NCI-H345 (cell line): ENCODE measurements at places on chromosomes 7 and 10.

DNA sequence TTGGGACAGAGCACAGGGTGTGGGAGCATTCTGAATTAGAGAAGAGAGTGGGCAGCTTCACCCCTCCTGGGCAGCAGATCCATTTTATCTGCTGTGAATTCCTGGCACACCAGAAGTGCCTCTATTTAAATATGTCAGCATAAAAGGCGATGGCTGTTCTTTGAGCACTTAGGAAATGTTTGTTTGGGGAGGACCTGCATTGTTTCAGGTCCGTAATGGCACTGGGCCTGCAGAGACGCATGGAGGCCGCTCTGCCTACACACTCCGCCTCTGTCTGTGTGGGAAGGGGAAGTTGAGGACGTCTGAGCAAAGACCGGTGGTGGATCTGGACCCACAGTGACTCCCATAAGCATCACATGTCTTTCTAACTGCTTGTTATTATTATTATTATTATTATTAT is 253.2 kb downstream of the CAMK1D start:
- peak; percentile 70 for DNase-seq

GRCh38 chr10:14658331-14659127 is 116.2 kb downstream of the FAM107B start:
- DNase-seq = no peak

DNA sequence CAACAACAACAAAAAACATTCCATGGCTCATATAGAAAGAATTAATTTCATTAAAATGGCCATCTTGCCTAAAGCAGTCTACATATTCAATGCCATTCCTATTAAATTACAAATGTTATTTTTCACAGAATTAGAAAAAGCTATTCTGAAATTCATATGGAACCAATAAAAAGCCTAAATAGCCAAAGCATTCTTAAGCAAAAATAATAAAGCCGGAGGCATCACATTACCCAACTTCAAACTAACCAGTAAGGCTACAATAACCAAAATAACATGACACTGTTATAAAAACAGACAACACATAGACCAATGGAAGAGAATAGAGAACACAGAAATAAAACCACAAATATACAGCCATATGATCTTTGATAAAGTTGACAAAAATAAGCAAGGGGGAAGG is 330.4 kb downstream of the KIF20B start:
- no peak for DNase-seq

GRCh38 chr7:110973196-110973990 is 117.5 kb upstream of the LRRN3 start:
- no peak for DNase-seq

- DNase-seq = no peak
These were observed 30.5 kb downstream of the NRP1 start for GRCh38 chr10:33303988-33304387.

DNA sequence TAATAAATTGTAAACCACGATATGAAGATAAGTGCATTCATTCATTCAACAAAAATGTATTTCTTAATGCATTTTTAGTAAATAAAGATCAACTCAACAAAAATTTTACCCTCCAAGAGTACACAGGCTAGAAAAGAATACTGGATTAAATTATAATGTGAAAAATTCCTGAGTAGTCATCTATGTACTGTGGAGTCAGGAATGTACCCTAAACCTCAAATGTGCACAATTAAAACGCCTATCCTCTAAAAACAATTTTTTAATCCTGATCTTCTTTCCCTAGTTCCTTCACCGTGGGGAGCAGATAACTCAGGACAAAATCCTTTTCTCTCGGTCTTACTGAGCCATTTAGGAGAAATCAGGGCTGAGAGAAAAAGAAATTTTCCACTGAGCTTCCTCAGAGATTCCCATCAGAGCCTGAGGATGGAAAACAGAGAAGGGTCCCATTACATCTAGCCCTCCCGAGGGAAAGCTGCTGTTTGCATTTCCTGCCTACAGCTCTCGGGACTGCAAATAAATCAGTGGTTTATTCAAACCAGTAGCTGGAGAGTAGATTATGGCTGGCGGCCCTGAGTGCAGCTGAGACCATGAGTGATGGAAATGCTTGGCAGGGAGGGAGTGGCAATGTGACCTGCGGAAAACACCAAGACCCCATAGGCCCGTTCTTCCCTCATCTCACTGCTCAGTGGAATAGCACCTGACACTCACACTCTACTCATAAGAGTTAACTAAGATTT is 7.4 kb downstream of the TAS2R40 start:
- DNase-seq = peak; percentile 19

- peak; percentile 65 for DNase-seq
These were observed at the start of gene URGCP for GRCh38 chr7:43906331-43907010. Gene URGCP (minus strand): TSS chr7:43906596. CDS start chr7:43906575, 21 bp downstream.

- DNase-seq = no peak
These were observed 391.8 kb downstream of the CALN1 start for GRCh38 chr7:72020311-72020710.

DNA sequence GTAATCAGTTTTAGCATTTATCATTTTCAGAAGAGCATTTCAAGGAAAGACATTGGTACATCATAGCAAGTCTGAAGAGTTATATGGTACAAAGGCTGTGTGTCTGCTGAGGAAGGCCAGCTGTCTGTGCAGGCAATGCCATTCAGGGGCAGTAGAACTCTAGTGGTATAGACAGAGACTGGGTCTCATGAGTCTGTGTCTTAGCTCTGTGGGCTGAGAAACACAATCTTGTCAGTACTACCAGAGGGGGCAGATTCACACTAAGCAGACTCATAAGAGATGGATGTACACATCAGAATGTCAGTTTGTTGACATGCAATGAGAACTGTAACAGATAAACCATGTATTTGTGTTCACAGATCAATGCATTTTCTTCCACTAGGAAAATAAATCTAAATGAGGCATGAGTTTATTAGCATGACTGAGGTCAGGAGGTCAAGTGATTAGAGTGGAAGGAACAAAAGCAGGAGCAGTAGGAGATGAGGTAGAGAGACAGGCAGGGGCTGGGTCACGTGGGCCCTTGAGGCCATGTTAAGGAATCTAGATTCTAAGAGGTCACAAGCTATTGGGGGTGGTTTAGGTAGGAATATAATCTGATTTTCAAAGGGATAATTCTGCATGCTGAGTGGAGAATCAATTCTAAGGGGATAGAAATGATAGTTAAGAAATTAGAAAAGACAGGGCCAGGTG is 7.5 kb upstream of the GGCT start:
- no peak for DNase-seq

- DNase-seq = peak; percentile 24
These were observed at the start of gene ANKRD22 for GRCh38 chr10:88851706-88852105. Gene ANKRD22 (minus strand): TSS chr10:88851844. CDS start chr10:88851607, 237 bp downstream.

DNA sequence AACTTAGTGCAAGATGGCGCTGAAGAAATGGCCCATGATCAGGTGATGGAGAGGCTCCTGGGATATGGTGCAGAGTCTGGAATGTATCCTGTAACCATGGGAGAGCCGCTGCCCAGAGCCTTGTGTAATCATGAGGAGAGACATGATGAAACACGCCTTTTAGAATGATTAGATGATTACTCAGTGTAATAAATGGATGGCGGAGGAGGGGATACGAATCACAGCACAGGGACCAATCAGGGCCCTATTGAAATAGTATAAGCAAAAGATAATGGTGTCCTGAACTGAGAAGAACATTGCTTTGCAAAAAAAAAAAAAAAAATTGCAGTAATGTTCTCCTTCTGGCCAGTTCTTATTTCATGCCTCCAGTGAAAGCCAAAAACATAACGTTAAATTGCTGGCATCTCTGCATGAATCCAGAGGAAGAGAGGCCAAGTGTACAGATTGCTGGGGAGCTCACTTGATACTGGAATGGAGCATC is 668.5 kb upstream of the AUTS2 start:
- DNase-seq = no peak

DNA sequence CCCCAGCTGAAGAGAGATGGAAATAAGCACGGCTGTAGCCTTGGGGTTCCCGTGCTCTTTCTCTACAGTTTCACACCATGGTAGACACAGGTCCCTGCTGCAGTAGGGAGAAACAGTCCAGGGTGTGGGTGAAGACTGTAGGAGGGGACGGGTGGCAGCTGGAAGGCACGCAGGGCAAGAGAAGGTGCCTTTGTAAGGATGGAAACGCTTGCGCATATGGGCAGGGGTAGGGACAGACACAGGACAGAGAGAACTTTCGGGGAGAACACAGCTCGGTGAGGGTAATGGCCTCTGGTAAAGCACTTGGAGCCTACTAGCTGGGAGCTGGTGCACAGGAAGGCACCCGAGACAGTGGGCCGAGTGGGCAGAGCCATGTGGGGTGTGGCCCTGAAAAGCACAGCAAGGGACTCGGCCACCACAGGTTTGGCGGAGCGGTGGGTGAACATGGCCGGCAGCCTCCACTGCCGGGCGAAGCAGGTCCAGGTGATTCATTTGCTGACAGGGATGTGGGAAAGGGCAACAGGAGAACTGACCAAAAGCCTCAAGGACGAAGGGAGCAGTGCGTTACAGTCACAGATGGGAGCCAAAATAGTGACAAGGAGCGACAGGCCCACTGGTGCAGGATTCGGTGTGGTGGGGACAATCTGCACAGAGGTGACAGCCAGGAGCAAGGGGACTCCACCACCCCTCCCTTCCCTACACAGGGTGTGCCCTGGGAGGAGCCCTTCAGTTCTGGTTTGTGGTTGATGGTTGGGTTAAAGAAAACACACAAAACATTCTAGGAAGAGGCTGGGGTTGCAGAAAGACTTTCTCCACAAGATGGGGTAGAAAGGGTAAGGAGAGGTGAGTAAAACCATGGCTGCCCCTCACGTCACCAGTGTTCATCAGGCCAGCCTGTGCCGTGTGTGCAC is 97.1 kb downstream of the VOPP1 start:
- no peak for DNase-seq

DNA sequence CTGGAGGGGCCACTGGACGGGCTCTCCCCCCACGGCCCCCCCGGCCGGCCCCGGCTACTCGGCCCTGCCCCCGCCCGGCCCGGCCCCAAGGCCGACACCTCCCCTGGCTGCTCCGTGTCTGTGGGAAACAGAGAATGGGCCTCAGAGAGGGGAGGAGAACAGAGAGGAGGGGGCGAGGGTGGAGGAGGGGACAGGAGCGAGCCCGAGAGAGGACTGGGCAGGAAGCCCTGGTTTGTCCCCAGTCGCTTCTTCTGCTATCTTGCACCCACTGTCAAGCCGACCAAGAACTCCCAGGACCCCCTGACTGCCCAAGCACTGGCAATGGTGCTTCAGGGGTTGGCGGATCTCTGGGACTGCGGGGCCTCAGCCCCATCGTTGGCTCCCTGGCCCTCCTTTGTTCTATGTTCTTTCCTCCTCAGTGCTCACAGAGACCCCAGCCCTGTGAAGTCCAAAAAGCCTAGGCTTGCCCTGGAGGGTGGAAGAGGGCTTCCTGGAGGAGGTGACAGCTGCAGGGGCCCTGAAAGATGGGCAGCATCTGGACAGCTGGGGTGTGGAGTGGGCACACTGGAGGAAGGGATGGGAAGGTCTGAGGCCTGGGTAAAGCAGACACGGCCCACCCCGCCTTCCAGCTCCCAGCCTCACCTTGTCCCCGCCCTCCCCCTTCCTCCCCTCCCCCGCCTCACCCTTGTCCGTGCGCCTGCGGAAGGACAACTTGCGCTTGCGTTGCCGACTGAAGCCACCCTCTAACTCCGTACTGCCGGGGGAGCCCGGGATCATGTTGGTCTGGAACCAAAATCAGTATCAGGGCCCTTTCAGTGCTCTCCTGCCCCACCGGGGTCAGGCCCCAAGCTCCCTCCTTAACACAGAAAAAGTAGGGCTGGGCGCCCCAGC is 30.1 kb downstream of the KCNH2 start:
- DNase-seq = no peak

GRCh38 chr7:149310113-149310836 is 48.3 kb downstream of the ZNF783 start:
- DNase-seq = no peak

GRCh38 chr7:121623130-121623872 is 227.2 kb upstream of the FAM3C start:
- no peak for DNase-seq

- DNase-seq = no peak
These were observed 1040.2 kb upstream of the SORCS1 start for GRCh38 chr10:108204528-108205305.

- no peak for DNase-seq
These were observed 5.7 kb downstream of the AUTS2 start for GRCh38 chr7:69603937-69604494.

GRCh38 chr7:91280604-91281003 is 16.4 kb downstream of the FZD1 start:
- no peak for DNase-seq

- DNase-seq = peak; percentile 0
These were observed 10.6 kb downstream of the DBF4 start for GRCh38 chr7:87886875-87887274.

- no peak for DNase-seq
These were observed 41.1 kb upstream of the TMEM213 start for GRCh38 chr7:138756591-138757242.

DNA sequence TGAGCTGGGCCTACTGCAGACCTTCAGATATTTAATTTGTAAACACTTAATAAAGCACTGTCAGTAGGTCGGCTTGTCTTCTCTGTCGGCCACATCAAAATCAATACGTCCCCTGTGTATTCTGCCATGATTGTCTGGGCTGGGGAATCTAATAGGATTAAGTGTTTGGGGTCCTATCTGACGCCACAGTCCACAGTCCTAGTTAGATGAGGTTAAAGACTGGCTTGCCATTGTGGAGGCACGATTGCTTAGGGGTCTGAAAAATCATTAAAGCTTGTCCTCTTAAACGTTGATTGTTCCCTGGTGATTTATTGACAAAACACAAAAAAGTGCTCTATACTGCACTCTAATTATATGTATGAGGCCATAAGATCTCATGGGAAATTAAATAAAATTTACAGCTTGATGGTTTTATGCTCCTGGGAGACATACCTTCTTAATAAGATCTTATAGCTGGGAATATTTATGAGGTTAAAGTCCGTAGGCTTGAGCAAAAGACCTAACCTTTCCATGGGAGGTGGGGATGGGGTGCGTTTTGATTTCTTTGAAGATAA is 650.3 kb upstream of the GALNT17 start:
- DNase-seq = no peak

DNA sequence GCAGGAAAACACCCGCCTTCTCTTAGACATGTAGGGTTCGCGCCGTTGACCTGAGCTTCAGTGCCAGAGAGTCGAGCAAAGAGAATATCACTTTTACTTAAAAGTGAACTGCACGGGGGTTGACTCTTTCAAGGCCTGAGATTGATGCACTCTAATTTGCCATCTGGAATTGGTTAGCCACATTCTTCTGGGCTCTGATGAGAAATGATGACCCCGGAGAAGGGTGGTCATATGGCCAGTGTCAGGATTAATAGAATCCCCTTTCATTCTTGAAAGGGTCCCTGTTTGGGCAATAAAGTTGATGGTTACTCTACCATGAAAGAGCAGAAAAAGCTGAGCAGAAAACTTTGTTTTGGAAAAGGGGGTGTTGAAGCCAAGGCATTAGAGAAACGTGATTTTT is 31.2 kb downstream of the GRK5 start:
- DNase-seq = no peak
